ENCODE measurements at places on chromosomes 4 and X. TPM values are rescaled to one million over a fixed set of nuclear protein-coding genes. Genes with fewer than 3 reads are reported as not detected.

The STATH gene
- not detected for total RNA-seq

The CPZ gene
- total RNA-seq, result 0.54 TPM

DNA sequence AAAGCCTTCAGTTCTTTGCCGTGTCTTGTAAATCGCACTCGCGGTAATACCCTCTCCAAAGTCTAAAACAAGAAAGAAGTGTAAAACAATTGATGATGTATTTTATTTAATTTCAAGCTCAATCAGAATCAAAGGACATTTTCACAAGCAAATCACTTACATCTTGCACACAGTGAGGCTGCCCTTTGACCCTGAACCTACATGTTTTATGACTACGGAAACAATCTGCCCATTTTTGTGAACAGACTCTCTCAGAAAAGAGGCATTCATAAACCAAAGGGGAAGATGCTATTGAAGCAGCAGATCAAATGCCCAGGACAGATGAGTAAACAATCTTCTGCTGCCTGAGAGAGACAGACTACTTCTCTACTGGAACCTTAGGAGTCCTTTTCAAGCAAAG, 76.0 kb upstream of the DDX60 start:
- no peak for DNase-seq
- H3K27me3 ChIP-seq, result no peaks in the 10 kb centered on the region
- H3K36me3 ChIP-seq, result peaks cover 19% of the 10 kb centered on the region
- H3K4me1 ChIP-seq, result no peaks in the 10 kb centered on the region
- no peak overlapping the region for H3K4me3 ChIP-seq

- DNase-seq, result no peak
- no peak overlapping the region for H3K27ac ChIP-seq
- H3K27me3 ChIP-seq, result no peaks in the 10 kb centered on the region
- no peak overlapping the region for H3K4me3 ChIP-seq
- H3K36me3 ChIP-seq, result no peaks in the 10 kb centered on the region
Measured at GRCh38 chrX:18076434-18076833, 144.3 kb downstream of the BEND2 start.

- H3K27me3 ChIP-seq, result no peaks in the 10 kb centered on the region
- no peaks in the 10 kb centered on the region for H3K36me3 ChIP-seq
- no peak for DNase-seq
- no peak overlapping the region for H3K4me3 ChIP-seq
Measured at GRCh38 chrX:15563056-15563455, 37.7 kb downstream of the ACE2 start.

GRCh38 chr4:174394915-174395314, 111.2 kb downstream of the CEP44 start:
- no peak overlapping the region for H3K27ac ChIP-seq
- no peak overlapping the region for H3K4me3 ChIP-seq
- H3K36me3 ChIP-seq, result no peaks in the 10 kb centered on the region
- no peak for DNase-seq
- peaks cover 7% of the 10 kb centered on the region for H3K4me1 ChIP-seq

GRCh38 chr4:144353292-144353691, 212.8 kb upstream of the GYPA start:
- DNase-seq, result no peak
- no peak overlapping the region for H3K27ac ChIP-seq
- H3K36me3 ChIP-seq, result no peaks in the 10 kb centered on the region
- H3K4me3 ChIP-seq, result no peak overlapping the region

DNA sequence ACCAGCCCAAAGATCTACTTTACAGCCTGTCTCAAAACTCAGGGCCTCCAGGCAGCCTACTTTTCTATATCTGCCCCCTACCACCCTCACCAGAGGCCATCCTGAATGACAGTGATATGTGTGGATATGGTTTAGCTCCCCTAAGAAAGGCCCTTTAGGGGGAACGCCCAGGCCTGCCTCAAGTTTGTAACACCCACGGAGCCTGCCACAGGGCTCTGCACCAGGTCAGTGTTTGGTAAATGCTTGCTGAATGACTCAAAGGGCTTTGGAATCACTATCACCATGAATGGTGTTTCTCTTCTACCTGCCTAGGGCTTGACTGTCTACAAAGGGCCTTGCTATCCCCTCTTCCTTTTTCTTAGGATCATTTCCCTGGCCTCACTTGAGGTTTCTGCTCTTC, 11.3 kb upstream of the LONRF3 start:
- H3K4me1 ChIP-seq, result no peaks in the 10 kb centered on the region
- no peaks in the 10 kb centered on the region for H3K36me3 ChIP-seq
- no peak overlapping the region for H3K27ac ChIP-seq
- DNase-seq, result no peak
- no peaks in the 10 kb centered on the region for H3K27me3 ChIP-seq
- no peak overlapping the region for H3K4me3 ChIP-seq

Data from sigmoid colon (tissue), 7 donors.